Sciatic nerve (tissue), 2 donors: ENCODE measurements at places on chromosomes 12 and 14. TPM values are rescaled to one million over a fixed set of nuclear protein-coding genes. Genes with fewer than 3 reads are reported as not detected.

Gene POTEM
- not detected for total RNA-seq

Gene TAS2R7
- total RNA-seq, result not detected

Gene MYL2
- total RNA-seq, result not detected

Gene PRR4
- total RNA-seq, result 9.2 TPM

Gene OR4E2
- not detected for total RNA-seq

- DNase-seq, result no peak
Observed at GRCh38 chr12:28611115-28611435, 420.8 kb downstream of the CCDC91 start.

DNA sequence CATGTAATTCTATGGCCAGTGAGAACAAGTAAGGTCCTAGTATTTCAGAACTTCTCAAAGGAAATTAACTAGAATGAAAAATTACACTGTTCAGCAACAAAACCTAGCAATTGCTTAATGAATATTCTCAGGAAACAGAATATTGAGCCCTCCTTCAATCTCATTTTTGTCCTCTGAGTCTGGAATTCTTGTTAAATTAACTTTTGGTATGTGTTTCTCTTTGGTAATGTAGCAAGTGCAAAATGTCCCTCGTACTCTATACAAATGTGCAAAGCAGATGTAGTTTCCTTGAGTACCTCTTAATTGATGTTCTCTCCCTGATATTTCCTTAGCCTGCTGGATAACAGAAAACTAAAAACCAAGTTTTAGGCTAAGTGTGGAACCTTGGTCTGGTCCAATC, 190.8 kb upstream of the CNOT2 start:
- DNase-seq, result no peak

DNA sequence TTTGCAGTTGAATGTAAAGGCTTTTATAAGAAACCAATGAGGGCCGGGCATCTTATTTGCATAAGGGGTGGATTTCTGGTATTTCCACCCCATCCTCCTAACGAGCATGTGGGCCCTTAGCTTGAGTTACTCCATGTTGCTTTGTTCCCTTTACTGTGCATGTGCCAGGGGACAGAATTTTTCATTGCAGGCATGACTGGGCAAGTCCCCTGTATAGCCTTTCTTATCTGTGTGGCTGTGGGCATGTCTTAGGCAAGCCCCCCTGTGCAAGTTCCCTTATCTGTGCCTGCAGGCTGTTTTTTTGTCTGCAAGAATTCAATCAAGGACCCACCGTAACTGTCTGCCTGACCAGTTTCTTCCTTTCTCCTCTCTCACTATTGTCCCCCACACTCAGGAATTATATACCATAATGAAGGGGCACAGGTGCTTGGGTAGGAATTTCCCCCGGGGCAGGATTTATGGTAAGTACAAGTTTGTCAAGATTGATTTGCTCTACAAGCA, 152.2 kb upstream of the CNOT2 start:
- DNase-seq, result no peak

GRCh38 chr12:62737615-62738014, 197.3 kb downstream of the PPM1H start:
- DNase-seq, result no peak

GRCh38 chr12:25248732-25249131, 2.0 kb downstream of the KRAS start:
- no peak for DNase-seq

DNA sequence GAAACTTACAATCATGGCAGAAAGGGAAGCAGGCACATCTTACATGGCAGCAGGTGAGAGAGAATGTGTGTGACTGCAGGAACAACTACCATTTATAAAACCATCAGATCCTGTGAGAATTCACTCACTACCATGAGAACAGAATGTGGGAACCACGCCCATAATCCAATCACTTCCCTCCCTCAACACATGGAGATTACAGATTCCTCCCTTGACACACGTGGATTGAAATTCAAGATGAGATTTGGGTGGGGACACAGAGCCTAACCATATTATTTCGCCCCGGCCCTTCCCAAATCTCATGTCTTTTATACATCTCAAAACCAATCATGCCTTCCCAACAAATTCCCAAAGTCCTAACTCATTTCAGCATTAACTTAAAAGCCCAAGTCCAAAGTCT, 203.6 kb downstream of the C12orf75 start:
- no peak for DNase-seq

GRCh38 chr12:65655074-65655493, 169.2 kb upstream of the HMGA2 start:
- DNase-seq, result no peak
